ENCODE measurements at places on chromosomes 1 and 21.

GRCh38 chr1:206854401-206855129, 10.9 kb upstream of the IL20 start:
- no peak for DNase-seq

DNA sequence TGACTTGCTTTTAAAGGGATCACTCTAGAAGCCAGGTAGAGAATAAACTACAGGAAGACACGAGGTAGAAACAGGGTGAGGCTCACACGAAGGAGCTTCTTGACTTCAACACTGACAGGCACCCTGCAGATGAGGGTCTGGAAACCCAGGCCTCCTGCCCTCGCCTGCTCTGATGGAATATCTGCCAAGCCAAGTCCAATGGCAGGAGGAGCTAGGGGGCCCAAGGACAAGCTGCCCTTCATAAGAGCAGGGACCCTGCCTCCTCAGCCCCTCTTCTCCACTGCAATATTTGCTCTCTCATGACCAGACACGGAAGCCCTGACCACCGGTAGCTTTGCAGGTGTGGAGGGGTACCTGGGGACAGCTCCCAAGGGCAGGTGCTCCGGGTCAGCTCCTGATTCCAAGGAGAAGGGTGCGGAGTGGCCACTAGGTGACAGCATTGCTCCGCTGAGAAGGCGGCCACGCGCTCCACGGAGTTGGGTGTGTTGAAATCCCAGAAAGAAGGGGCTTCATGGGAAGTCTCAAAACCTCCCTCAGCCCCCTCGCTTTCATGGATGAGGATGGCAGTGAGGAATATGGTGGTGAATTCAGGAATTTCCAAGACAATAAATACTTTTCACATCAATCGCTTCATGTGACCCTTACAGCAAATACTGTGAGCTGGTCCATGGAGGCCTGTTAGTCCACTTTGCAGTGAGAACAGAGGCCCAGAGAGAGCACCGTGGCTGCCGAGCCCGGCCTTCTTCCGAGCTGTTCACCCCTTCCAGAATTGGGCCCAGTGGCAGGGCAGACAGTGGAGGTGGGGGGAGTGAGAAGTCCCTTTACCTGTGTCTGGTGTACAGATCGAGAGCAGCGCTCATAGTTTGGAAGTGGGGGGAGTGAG, 33.2 kb upstream of the PAX7 start:
- DNase-seq = peak; percentile 44

DNA sequence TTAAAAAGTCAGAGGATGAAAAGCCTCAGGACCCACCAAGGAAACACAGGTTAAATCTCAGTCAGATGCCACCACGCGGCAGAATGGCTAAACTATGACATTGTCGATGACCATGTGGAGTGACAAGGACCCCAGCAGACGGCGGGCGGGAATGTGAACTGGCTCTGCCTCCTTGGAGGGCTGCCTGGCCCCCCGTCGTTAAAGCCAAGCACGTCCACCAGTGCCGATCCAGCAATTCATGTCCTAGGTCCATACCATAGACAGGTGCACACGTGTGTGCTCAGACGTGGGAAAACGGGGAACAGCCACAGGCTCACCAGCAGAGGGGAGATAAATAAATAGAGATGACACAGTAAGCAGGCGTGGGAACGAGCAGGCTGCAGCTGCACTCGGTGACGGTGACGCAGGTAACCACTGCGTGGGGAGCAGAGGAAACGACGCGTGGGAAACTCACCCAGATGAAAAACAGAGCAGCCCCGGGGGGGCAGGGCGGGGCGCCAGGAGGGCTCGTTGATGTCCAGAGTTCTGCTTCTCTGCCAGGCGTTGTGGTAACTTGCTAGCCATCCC, 28.3 kb upstream of the PCBP3 start:
- no peak for DNase-seq

DNA sequence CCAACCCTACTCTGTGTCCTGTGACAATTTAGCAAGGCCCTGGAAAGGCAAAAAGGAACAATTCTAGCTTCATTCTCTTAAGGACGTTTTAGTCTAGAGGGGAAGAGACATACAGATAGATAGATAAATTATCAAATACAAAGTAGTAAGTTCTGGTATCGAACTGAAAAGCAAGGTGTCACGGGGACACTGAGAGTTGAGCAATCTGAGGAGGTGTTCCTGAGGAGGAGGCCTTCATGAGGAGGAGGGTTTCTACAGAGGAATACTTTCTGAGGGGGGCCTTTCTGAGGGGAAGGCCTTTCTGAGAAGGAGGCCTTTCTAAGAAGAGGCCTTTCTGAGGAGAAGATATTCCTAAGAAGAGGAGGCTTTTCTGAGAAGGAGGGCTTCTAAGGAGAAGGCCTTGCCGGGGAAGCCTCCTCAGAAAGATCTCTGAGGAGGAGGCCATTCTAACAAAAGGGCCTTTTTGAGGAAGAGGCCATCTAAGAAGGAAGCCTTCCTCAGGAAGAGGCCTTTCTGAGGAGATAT, 155.9 kb upstream of the COA6 start:
- no peak for DNase-seq

- DNase-seq = no peak
These were observed 23.4 kb upstream of the PTP4A2 start for GRCh38 chr1:31961536-31961935.

DNA sequence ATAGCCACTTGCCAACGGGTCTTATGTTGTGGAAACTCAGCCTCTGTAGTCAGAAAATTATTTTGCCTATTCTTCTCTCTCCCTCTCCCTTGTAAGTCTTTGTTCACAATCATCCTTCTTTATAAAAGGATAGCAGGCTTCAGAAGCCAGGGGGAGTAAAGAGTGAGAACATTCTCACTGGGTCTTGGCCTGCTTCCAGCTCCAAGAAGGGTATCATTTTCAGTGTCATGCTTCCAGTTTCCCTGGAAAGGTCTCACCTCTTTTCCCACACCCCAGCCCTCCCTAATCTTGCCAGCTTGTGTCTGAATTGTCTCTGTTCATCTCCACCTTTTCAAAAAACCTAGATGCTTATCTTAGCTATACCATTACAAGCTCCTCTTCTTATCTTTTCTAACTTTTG, 346.2 kb upstream of the LRRC7 start:
- DNase-seq = peak; percentile 74

DNA sequence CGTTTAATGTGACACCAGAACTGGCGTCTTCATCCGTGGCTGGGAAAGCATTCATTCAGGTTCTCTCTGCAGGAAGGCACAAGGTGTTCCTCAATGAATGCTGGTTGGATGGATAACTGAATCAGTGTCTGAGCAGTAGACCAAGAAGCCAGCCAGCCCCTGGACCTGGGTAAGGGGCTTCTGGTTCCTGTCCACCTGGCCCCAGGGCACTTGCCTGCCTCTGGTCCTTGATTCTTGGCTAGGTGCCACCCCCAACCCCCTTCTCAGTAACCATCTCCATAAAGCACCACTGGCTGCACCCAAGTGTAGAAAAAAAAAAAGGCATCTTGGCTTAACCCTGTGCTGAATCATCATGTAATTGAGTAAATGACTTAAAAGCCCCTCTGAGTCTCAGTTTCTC, 59.1 kb downstream of the KCND3 start:
- no peak for DNase-seq

GRCh38 chr1:219459351-219460080, 153.4 kb downstream of the ZC3H11B start:
- DNase-seq = no peak

DNA sequence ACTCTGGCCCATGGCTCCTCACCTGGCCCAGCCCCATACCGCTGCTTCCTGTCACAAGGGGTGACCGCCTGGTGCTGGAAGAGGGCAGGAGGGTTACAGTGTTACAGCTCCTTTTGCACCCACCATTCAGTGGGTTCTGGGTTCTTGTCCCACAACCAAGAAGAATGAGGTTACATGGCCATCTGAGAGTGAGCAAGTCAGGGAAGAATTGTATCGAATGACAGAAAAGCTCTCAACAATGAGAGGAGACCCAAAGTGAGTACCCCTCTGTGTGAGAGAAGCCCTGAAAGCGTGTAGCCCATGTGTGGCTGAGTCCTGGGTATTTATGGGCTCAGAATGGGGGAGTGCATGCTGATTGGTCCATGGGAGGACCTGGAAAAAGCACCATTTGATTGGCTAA, 888.5 kb downstream of the ADGRL2 start:
- no peak for DNase-seq

- no peak for DNase-seq
These were observed 1.4 kb upstream of the SKI start for GRCh38 chr1:2226525-2227345.

Measured in NCI-H1105 (cell line).